ENCODE measurements at places on chromosomes 7 and 10. TPM values are rescaled to one million over a fixed set of nuclear protein-coding genes. Genes with fewer than 3 reads are reported as not detected.

The ZP3 gene
- total RNA-seq = 1.1 TPM

The PAX4 gene
- total RNA-seq = not detected

The RBM48 gene
- total RNA-seq = 9.9 TPM

The OR2A7 gene
- under 0.01 TPM for total RNA-seq

The GALNT17 gene
- total RNA-seq = not detected

The VSTM4 gene
- total RNA-seq = 0.27 TPM

The THSD7A gene
- 47.2 TPM for total RNA-seq

The CTAGE6 gene
- total RNA-seq = 2.2 TPM

The MRLN gene
- total RNA-seq = not detected

The DYNC1I1 gene
- total RNA-seq = 0.54 TPM

The ZNF503 gene
- total RNA-seq = 0.72 TPM

The TCF7L2 gene
- total RNA-seq = 4.9 TPM
